Frontal cortex (tissue), 4 donors: ENCODE measurements at places on chromosomes 5 and 9.

GRCh38 chr5:33850100-33850594, 41.6 kb downstream of the ADAMTS12 start:
- no peak for DNase-seq

DNA sequence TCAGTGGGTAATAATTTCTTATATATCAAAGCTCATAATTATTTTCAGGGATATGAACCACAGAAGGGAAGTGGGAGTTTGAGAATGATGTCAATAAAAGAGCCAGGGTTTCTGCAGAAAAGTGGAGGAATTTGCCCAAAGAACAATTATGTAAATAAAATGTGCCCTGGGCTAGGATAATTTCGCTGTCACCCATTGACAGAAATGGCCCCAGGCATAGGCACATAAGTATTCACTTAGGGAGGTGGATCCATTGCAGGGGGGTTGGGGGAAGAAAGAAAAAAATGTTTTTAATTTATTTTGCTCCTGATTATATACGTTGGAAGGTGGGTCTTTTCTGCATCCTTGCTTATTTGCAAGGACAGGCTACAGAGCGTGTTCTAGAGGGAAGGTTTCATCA, 135.1 kb upstream of the IRX2 start:
- DNase-seq, result no peak

GRCh38 chr9:84226126-84226525, 114.4 kb downstream of the SLC28A3 start:
- no peak for DNase-seq

- DNase-seq, result no peak
Observed at GRCh38 chr5:172973931-172974330, 9.6 kb upstream of the ATP6V0E1 start.
